ENCODE measurements at places on chromosomes 5 and 9. TPM values are rescaled to one million over a fixed set of nuclear protein-coding genes. Genes with fewer than 3 reads are reported as not detected.

- no peak for DNase-seq
Observed at GRCh38 chr5:135568923-135569360, 9.8 kb downstream of the CXCL14 start.

GRCh38 chr9:111910428-111910827 is 13.8 kb downstream of the UGCG start:
- DNase-seq = no peak

- peak; percentile 19 for DNase-seq
Observed at GRCh38 chr9:121499427-121500164, at the start of gene GGTA1. TSS of gene GGTA1 (minus strand) at chr9:121499844. CDS start at chr9:121467922, 31,922 bp downstream.

DNA sequence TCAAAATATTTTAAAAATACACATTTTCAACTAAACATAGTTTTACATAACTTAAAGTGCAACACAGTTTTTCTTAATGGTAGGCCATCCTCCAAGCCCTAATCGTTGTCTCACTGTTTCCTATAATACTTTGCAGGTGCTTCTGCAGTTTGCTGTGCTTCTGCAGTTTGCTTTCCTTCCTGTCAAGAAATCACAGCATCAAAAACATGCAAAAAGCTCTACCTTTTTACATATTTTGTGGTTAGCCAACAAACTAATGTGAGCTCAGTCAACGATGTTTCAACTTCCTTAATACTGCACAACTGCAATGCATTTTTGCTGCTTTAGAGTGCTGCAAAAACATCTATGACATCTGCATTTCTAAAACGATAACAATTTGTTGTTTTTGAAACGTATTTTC is 25.2 kb downstream of the EMB start:
- DNase-seq = peak; percentile 38

- no peak for DNase-seq
Observed at GRCh38 chr5:74149395-74149794, 491.1 kb downstream of the ENC1 start.

DNA sequence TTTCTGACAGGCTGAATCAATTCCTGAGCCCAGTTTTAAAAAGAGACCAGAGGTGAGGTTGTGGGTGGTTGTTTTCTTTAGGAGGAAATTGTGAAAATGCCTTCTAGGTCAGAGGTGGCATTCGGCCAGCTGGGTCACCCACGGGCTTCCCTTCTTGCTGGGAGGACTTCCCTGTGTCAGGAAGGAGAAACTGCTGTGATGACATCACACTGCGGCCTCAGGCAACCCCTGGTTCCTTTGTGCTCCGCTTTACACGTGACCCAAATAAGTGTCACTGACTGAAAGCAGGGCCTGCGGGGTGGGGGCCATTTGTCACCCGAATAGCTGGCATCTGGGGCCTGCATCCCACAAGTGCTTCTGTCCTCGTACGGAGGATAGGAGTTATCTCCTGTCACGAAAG is 39.7 kb downstream of the FABP6 start:
- DNase-seq = no peak

DNA sequence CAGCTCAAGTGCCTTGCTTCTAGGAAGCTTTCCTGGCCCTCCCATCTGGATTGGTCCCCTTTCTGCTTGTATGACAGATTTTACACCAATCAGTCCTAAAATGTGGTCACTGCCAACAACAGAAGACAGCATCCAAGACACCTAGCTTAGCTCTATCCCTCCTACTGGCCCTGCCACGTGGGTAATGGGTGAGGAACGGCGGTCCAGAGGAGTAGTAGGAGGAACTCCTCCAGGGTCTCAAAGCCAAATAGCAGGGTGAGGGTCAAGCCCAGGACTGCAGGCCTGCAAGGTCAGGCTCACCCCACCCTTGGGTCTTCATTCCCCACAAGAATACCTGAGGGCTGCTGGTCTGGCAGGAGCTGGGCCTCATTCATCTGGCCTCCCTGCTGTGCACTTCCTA is 56.7 kb upstream of the SLC25A51 start:
- no peak for DNase-seq

DNA sequence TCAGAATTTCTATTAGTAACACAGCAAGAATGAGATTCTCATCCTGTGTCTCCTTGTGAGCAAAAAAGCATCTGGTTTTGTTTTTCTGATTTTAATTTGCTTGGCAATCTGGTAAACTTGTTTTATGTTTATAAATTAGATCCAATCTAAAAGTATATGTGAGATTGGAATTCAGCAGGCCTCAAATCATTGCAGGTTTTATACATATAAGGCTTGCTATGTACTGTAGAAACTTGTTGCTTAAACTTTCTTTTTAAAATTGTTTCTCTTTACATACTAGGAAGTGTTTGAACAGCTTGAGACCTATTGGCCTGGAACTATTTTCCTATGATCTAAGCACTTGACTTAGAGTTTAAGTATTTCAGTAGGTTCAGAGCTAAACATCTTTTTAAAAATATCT is 1037.8 kb downstream of the NR2F1-AS1 start:
- no peak for DNase-seq

DNA sequence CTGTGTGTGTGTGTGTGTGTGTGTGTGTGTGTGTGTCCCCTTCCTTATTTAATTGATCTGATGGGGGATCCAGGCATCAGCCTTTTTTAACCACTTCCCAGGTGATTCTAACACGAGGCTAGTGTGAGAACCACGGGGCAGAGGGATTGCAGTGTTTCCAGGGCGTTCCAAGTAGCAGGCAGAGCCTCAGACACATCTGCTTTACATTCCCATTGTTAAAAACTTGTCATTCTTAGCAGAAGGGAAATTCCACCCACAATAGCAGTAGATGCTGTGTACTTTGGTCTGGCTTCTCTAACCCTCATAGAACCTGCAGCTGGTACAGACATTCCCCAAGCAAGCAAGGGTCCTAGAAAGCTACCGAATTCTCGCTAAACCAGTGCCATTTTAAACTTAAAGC is 81.9 kb upstream of the SLC30A5 start:
- DNase-seq = no peak

DNA sequence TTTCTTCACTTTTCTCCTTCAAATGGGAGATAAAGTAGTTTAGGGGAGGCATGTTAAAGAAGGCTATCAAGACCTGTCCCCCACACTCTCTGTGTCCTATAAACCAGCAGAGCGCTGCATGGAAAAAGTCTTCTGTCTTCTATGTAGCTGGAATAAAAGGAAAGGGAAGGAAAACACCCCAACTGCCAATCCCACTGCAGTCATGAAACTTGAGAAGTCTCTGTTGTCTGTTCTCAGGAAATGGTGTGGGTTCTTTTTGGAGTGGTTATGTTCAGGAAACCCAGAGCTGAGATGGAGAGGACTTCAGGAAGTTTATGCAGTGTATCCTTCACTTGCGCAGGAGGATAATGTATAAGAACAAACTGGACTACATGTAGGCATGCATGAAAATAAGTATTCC is 274.3 kb downstream of the GAS1 start:
- no peak for DNase-seq

- no peak for DNase-seq
Observed at GRCh38 chr5:130884023-130884422, 281.0 kb downstream of the HINT1 start.

DNA sequence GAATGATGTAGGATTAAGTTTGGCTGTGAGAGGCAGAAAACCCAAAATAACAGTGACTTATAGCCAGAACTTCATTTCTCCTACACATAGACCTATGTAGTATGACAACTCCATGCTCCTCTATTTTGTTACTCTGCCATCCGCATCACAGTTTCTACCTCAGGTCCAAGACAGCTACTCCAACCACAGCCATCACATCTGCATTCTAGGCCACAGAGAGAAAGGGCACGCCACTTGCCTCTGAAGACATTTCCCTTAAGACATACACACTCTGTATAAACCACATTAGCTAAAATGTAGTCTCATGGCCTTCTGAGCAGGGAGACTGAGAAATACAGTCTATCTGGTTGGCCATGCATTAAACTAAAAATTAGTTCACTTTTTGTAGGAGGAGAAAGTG is 10.0 kb downstream of the SPINK4 start:
- no peak for DNase-seq

DNA sequence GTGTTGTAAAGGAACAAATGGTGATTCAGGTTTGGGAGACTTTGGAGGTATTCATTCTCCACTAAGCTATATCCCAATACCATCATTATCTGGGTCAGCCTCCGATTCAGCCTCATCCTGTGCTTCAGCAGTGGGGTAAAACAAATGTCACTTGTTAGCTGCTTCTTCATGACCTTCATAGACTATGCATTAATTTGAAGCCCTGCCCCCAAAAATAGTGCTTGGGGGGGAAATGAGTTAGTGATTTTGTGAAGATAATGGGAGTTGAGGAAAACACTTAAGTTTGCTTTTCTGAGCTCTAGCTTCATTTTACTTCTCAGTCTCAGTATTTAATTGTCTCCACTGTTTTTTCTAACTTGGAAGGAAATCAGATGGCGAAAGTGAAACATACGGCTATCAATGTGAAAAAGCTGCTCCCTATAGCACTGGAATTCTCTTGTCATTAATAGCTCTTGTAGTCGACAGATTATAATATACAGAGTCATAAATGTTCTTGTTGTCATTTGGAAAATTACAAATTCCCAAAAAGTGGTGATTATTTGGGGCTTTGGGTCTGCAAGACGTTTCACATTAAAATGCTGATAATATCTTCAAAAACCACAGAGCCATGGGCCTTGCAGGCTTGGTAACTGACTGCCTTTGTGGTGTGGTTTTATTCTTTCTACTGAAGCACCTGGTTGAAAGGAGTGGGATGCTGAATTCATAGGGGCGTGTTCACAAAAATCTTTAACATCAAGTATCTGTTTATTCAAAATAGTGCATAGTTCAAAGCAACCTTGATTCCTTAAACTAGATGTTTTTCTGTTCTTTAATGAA is 40.0 kb downstream of the PIK3R1 start:
- DNase-seq = no peak

DNA sequence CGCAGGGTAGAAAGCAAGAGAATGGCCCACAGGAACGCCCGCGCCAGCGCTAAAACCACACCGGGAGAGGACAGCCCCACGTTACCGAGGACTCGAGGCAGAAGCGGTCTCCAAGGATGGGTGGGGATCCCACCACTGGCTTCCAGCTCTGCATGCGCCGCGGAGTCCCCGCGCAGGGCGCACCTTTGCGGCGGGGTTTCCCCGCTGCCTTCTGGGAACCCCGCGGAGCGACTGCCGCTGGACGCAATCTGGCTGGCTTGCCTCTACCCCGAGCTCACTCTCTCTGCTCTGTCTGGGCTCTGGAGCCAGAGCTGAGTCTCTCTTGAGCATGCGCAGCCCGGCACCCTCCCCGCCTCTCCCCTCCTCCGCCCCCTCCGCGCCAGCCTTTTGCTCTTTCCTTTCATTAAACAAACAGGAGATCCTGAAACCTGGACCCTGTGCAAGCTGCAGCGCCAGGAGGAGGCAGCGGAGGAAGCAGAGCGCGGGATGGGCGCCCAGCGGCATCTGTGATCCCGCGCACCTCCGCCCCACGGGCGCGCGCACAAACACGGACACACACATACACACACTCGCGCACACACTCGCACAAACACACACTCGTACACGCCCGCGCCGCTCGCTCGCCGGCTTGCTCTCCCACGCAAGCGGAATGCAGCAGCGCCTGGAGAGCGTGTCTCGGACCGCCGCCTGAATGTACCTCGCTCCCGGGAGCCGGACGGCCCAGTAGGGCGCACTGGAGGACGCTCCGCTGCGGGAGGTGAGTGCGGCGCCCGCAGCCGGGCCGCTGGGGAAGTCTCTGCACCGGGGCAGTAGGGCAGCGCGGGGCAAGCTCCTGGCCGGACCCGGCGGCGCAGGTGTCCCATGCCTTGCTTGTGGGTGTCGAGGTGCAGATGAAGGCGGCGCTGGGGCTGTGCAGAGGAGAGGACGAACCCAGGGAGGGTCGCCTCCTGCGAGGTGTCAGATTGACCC is at the start of gene PLPPR1:
PLPPR1 (plus strand) TSS at position 382 of the 969 bp plus-strand sequence.
- DNase-seq = no peak

DNA sequence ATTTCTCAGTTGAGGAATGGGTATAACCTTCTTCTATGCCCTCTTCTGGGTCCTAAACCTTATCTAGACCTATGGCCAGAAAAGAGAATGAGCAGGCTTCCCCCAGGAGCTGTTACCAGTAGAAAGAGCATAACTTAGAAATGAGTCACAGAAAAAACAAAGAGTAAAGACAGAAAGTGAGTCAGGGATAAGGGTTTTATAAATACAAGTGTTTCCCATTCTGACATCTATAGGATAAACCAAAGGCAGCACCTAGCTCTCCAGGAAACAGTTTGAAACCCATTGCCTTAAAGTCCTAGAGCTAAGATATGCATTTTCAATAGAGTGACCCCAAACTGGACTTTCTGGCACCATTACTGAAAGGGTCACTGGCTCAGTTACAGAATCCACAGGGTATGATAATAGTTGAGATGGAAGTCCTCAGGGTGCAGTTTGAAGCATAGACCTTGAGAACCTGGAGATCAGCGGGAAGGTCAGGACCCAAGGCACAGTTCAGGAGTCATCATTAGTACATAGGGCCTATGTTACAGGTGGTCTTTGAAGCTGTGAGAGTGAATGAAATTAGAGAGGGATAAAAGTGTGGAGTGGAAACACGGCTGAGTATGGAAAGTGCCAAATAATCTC is 42.7 kb upstream of the LIFR start:
- no peak for DNase-seq

DNA sequence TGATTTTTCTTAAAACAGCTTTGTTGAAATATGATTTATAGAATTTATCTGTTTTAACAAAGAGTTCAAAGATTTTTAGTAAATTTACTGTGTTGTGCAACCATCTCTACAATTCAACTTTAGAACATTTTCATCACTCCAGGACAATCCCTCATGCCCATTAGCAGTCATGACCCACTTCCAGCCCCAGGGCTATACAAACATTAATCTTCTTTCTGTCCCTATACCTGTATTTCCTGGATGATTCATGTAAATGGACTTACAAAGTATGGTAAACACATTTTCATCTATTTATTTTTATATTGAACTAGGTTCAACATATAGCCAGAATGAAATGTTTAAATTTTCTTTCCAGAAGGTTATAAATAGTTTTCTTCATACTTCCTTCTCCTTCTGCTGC is 127.8 kb upstream of the CCDC180 start:
- DNase-seq = no peak

DNA sequence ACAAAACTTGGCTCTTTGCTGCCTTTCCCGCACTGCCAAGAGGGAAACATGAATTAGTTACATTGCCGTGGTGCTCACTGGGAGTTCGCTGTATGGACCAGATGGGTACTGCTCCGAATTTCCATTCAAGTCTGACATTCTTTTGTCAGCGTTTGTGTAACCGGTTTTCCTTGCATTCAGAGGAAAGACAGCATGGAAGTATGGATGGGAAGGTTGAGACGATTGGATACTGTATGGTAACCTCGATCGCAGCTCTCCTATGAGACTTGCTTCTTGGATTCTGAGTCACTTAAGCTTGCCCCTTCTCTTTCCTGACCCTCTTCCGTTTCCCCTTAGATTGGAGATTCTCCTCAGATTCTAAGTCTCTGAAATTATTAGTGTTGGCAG is 625 bp upstream of the UBLCP1 start:
- DNase-seq = no peak

GRCh38 chr9:96448546-96449170 is 1.3 kb upstream of the HABP4 start:
- no peak for DNase-seq

Gene SLC45A2
- not detected for total RNA-seq

Gene CXCL14
- total RNA-seq = 12.6 TPM

Gene TAF11L5
- total RNA-seq = not detected

Gene FOXI1
- total RNA-seq = 0.14 TPM

Gene GARNL3
- 2.2 TPM for total RNA-seq

Gene COL15A1
- total RNA-seq = 13.2 TPM

Gene LECT2
- not detected for total RNA-seq

Gene DUSP1
- total RNA-seq = 54.1 TPM

Gene PCDHGA8
- 0.19 TPM for total RNA-seq

Gene ZNF474
- 0.09 TPM for total RNA-seq
